ENCODE measurements at places on chromosomes 2 and 18. TPM values are rescaled to one million over a fixed set of nuclear protein-coding genes. Genes with fewer than 3 reads are reported as not detected.

SEH1L gene
- total RNA-seq, result 26.7 TPM

HTR2B gene
- not detected for total RNA-seq

CEBPZOS gene
- 24.6 TPM for total RNA-seq

- DNase-seq, result no peak
These were observed 22.7 kb upstream of the TET3 start for GRCh38 chr2:73961823-73962615.

- no peak for DNase-seq
These were observed 47.6 kb upstream of the MCFD2 start for GRCh38 chr2:46963210-46963609.

TCF7L1 gene
- not detected for total RNA-seq

GRCh38 chr18:51739044-51739666, 541.7 kb upstream of the MEX3C start:
- no peak for DNase-seq

IL1RL1 gene
- not detected for total RNA-seq

WDR7 gene
- 30.5 TPM for total RNA-seq

FAM237A gene
- not detected for total RNA-seq

DNA sequence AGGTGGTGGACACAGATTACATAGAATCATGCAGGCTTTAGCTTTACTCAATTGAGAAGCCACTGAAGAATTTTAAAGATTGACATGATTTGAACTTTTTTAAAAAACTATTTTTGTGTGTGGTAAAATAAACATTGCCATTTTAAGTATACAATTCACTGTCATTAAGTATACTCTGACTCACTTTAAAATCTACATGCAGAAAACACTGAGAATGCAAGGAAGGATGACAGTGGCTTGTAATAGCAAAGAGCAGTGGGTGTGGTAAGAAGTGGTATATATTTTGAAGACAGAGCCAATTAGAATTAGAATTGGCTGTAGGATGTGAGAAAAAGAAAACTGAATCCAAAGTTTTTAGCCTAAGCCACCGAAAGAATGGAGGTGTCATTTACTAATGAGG, 14.9 kb downstream of the TRMT61B start:
- DNase-seq, result no peak

DNA sequence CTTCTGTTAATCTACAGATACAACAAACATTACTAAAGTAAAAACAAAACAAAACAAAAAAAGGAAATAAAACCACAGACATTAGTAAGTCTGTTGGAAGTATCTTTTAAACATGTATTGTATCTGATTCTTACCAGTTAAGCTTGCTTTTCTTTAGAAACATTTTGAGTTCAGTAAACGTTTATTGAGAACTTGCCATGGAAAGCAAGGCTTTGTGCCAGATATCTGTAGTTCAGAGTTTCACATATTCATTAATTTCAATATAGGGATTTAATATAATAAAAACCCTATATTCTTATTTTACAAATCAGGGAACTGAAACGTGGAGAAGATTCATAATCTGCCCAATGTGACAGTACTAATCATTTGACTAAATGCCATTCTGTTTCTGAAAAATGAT, 1101.0 kb upstream of the GYPC start:
- no peak for DNase-seq

ILKAP gene
- total RNA-seq, result 143 TPM

DNA sequence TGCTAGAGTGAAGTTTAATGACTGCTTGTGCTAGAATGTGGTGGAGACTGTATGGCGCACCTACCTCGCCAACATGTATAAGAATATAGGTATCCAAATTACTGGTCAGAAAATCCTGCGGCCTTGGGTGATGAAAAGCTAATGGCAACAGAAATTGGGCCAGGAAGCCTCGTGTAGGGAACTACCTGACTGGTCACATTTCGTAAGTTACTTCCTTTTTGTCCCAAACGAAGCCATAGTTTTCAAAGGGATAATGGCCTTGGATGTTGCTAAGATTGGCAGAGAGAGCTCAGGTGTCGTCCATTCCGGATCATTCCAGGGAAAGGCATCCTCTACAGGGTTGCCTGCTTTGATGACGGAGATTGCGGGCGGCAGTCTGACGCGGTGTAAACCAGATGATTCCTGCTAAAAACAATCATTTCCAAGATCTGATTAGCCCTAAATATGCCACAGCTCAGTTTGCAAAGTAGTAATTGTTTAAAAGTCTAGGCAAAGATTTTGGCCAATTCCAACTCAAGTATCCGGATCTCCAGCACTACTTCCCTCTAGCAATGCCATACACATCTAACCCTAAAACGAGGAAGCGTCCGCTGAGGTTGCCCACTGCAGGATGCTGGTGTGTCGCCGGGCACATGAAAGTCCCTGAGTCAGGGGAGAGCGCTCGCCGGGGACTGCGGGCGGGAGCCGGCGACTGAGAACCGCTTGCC, 708 bp upstream of the MALT1 start:
- no peak for DNase-seq

Data from CD4-positive, alpha-beta T cell (primary cell).